ENCODE measurements at places on chromosomes 11 and 22.

DNA sequence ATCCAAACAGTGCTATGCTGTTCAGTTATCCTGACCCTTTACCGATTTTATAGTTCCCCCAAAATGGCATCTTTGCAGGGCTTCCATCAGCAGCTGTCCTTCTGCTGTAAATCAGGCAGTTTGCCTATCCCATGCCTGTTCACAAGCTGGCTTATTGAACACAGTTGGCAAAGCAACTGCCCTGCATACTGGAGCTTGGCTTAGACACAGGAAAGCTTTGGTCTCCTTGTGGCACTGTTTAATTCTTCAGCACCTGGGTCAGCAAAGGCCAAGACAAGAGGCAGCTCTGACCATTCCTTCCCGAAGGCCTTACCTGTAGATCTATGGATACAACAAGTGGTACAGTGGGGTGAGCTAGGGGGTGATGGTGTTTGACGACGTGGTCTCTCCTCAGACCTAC is 32.2 kb downstream of the TSPAN18 start:
- no peak for DNase-seq

DNA sequence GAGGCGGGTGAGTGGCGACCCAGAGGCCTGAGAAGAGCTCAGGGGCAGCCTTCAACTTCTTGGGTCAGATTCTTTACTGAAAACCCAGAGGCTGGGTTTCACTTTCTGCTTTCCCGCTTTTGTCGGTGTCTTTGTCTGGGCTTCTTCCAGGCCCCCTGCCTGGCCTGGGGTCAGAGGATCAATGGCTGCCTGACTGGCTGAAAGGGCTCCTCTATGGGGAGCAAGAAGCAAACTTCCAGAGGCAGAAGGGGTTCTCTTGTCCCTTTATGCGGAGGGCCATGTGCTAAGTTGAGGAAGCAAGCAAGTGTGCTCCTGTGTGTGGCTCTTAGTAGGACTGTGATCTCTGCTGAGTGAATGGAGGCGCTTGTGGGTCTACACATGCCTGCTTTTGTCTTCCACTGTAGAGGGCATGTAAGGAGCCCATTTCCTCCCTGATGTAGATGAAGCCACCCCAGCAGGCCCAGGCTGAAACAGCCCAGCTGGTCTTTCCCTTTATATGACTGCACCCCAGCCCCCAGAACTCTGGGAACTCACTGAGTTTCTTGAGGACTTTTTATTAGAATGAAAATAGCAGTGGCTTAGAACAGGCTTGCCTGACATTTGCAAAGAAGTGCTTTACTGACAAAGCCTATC is 1.0 kb upstream of the PKNOX2 start:
- DNase-seq: no peak

- peak; percentile 54 for DNase-seq
Observed at GRCh38 chr22:38782402-38783094, 11.4 kb downstream of the DNAL4 start.

- DNase-seq: no peak
Observed at GRCh38 chr11:92822410-92822809, 147.0 kb upstream of the MTNR1B start.

- DNase-seq: no peak
Observed at GRCh38 chr11:87453531-87454089, 415.9 kb downstream of the TMEM135 start.

DNA sequence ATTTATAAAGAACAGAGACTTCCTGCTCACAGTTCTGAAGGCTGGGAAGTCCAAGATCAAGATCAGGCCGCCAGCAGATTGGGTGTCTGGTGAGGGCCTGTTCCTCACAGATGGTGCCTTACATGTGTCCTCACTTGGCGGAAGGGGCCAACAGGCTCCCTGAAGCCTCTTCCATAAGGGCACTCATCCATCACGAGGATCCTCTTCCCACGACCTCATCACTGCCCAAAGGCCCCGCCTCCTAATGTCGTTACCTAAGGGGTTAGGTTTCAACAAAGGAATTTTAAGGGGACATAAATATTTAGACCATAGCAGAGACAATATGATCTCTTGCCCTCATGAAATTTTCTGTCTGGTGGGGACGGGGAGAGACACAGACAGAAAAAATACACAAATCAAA is 18.6 kb downstream of the TP53AIP1 start:
- DNase-seq: no peak

- DNase-seq: no peak
Observed at GRCh38 chr11:64760759-64761420, 1.1 kb upstream of the PYGM start.

DNA sequence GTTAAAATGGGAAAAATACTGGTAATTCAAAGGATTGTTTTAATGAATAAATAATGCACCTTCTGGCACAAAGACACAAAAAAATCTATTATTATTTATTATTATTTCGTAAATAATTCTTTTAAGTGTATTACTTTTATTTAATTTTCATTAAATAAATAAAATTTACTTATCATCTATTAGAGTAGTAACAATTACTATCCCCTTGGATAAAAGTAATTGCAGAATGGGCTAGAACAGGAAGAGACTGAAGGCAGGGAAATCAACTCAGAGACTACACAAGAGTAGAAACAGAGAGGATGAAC is 23.0 kb downstream of the OR8B12 start:
- DNase-seq: no peak

- no peak for DNase-seq
Observed at GRCh38 chr11:25242928-25243327, 746.1 kb downstream of the LUZP2 start.

GRCh38 chr22:40838486-40838885 is 18.0 kb downstream of the ST13 start:
- no peak for DNase-seq

DNA sequence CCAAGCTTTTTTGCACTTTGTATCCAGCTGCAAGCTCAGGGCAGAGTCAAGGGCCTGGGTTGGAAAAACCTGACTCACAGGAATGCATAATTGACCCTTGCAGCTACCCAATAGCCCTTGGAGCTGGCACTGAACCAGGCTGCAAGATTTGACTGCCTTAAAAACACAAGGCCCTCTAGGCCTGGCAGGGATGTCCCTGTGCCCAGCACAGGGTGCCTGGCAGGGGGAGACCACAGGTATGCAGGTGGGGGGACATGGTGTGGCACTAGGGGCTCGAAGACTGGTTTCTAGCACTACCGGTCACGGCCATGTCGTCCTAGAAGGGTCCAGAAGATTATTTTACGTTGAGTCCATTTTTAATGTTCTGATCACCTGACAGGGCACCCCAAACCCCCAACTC is 30.2 kb downstream of the SBF1 start:
- DNase-seq: peak; percentile 61

GRCh38 chr11:7657306-7658025 is 15.8 kb downstream of the CYB5R2 start:
- peak; percentile 43 for DNase-seq

DNA sequence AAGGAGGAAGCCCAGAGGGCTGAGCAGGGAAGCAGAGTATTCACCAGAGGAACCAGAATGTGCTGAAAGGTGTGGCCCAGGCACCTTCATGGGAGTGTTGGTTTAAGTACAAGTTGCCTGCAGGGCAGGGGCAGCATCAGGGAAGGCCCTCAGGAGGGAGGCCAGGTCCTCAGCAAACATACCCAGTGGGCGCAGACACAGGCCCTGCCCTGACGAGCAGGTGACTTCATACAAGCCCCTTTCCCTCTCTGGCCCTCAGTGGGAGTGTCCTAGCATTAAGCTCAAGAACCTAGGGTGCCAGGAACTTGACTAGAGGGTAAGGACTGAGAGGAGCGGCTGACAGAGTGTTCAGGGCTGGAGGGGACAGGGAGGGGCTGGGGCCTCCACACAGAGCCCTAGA is 7.5 kb upstream of the CASTOR1 start:
- no peak for DNase-seq

Measured in H54 (cell line).